Right lung (tissue), 10 donors: ENCODE measurements at places on chromosomes 2 and 18. TPM values are rescaled to one million over a fixed set of nuclear protein-coding genes. Genes with fewer than 3 reads are reported as not detected.

The VWC2L gene
- polyA plus RNA-seq: not detected

The ARHGEF4 gene
- 2.9 TPM for polyA plus RNA-seq

The CASP10 gene
- polyA plus RNA-seq: 15.5 TPM

The PLEKHH2 gene
- polyA plus RNA-seq: 342 TPM

The SLC35F5 gene
- polyA plus RNA-seq: 110 TPM

The L3MBTL4 gene
- polyA plus RNA-seq: 7.3 TPM
